Right lobe of liver (tissue), 6 donors: ENCODE measurements at places on chromosomes 12 and 14.

DNA sequence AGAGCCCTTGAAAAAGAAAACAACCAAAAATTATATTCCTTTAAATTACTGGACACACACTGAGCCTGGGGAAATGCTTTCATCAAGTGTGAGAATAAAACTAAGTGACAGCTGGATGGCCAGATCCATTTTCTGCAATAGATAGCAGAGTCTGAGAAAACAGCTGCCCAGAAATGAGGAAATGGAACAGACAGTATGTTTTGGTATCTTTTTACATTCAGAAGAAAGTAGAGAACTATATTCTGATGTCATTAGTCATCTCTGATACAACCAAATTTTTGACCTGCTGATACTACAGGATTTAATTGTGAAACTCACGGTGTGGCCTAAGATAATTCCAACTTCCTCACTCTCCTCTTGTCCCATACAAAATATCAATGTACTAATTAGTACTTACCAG is 78.2 kb downstream of the HMGA2 start:
- no peak for DNase-seq
- no peaks in the 10 kb centered on the region for H3K27me3 ChIP-seq
- no peak overlapping the region for H3K27ac ChIP-seq
- no peaks in the 10 kb centered on the region for H3K36me3 ChIP-seq
- H3K4me1 ChIP-seq = no peaks in the 10 kb centered on the region
- H3K4me3 ChIP-seq = no peak overlapping the region

DNA sequence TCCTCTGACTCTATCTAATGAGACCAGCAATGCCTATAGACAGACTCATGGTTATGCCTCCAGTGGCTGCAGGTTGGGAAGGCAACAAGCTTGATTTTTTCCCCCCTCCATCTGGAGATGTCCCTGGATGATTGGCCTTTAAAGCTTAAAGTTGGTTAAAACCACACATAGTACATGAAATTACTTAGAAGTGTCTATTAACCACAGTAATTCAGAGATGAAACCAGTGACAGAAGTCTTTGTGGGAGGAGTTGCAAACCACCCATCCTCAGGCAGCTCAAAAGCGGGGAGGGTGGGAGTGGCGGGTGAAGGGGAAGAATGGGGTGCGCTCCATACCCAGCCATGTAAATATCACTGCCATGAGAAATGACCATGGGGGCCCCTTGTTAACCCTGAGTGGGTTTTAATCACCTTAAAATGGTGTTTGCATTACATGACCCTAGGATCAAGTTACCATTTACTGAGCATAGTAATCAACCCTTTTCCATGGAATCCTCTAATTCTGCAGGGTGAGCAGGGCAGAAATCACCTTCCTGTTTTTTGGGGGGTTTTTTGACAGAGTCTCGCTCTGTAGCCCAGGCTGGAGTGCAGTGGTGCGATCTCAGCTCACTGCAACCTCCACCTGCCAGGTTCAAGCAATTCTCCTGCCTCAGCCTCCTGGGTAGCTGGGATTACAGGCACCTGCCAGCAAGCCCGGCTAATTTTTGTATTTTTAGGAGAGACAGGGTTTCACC is 133.5 kb downstream of the FOXN3 start:
- H3K27ac ChIP-seq = no peak overlapping the region
- no peak overlapping the region for H3K4me3 ChIP-seq
- DNase-seq = no peak
- no peaks in the 10 kb centered on the region for H3K4me1 ChIP-seq

DNA sequence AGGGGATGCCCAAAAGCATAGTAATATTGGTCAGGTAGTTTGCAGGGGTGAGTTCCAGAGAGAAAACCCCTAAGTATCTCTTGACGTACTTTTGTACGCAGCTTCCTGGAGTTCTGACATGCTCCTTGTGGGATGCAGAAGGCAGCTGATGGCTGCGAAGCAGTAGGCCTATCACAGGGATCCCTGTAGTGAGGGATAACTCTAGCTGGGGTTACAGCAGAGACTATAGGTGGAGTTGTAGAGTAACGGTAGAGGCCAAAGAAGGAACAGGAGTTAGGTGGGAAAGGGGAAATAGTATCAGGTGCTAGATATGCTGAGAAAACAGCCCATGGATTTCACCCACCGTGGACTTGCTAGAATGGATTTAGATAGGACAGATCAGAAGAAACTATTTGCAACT is 37.3 kb downstream of the MGST1 start:
- no peaks in the 10 kb centered on the region for H3K27me3 ChIP-seq
- H3K4me1 ChIP-seq = no peaks in the 10 kb centered on the region
- no peaks in the 10 kb centered on the region for H3K36me3 ChIP-seq
- no peak for DNase-seq

DNA sequence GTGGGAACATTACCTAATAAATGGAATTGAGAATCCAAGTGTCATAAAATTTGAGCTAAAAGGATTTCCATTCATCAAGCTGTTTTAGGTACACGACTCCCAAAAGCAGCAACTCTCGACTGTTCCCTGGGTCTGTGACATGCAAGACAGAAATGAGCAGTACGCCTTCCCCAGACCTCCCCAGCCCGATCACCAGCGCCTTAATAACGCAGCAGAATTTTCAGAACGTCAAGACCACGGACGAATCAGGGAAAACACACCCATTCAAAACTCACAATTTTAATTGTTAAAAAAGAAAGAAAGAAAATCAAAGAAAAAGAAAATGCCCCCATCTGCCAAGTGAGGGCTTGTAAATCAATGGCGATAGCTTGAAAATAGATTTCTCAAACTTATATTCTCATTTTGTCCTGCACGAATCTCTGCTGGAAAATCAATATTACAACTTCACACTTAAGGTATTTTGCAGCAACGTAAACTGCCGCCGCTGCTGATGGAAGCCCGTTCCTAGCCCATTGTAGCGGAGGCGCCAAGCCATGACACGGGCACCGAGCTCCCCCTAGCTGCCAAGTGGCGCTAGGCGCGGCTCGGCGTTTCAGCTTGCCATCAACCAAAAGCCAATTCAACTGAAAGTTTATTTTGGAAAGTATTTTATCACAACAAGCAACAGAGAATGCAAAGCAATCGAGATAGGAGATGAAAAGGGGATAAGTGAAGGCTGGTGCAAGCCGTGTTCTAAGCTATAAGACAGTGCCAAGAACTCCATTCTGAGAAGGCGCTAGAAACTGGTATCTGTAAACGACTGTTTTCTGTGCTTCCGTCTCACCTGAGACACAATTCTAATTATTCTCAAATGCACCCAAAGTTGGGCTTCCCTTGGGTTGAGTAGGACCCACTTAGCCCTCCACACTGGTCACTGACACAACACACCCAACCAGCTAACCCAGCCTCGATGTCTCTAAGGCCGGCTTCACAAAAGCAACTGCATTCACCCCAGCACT is 5.5 kb downstream of the BCL11B start:
- H3K27me3 ChIP-seq = peaks cover 30% of the 10 kb centered on the region
- H3K36me3 ChIP-seq = no peaks in the 10 kb centered on the region
- peaks cover 7% of the 10 kb centered on the region for H3K4me1 ChIP-seq
- H3K27ac ChIP-seq = no peak overlapping the region
- no peak overlapping the region for H3K4me3 ChIP-seq
- peak; percentile 80 for DNase-seq

- no peak for DNase-seq
- H3K27me3 ChIP-seq = no peaks in the 10 kb centered on the region
- no peak overlapping the region for H3K4me3 ChIP-seq
- no peak overlapping the region for H3K27ac ChIP-seq
Observed at GRCh38 chr14:71478542-71478941, 453.7 kb upstream of the RGS6 start.

- no peaks in the 10 kb centered on the region for H3K27me3 ChIP-seq
- DNase-seq = no peak
- no peaks in the 10 kb centered on the region for H3K4me1 ChIP-seq
- H3K4me3 ChIP-seq = no peak overlapping the region
- H3K36me3 ChIP-seq = no peaks in the 10 kb centered on the region
Observed at GRCh38 chr12:28882444-28882843, 266.6 kb upstream of the FAR2 start.

DNA sequence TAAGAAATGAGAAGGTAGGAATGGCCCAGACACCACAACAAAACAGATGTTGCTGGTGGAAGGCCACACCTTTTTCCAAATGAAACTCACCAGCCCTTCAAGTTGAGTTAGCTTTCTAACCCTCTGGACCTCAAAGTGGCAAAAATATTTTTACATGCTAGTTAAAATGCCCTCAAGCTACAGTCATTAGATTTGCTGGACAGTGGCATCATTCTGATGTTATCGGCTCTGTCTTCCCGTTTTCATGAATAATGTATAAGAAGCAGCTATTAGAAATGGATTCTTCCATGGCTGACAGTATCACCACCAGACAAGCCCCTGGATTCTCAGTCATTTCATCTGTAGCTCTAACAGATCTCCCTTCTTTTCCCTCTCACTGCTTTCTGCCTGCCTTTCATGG is 37.1 kb upstream of the PLXNC1 start:
- no peaks in the 10 kb centered on the region for H3K36me3 ChIP-seq
- no peaks in the 10 kb centered on the region for H3K27me3 ChIP-seq
- H3K4me3 ChIP-seq = no peak overlapping the region
- H3K4me1 ChIP-seq = no peaks in the 10 kb centered on the region
- DNase-seq = no peak

- no peaks in the 10 kb centered on the region for H3K27me3 ChIP-seq
- DNase-seq = no peak
- H3K36me3 ChIP-seq = no peaks in the 10 kb centered on the region
- no peak overlapping the region for H3K27ac ChIP-seq
Observed at GRCh38 chr12:11821386-11822080, 172.1 kb downstream of the ETV6 start.

DNA sequence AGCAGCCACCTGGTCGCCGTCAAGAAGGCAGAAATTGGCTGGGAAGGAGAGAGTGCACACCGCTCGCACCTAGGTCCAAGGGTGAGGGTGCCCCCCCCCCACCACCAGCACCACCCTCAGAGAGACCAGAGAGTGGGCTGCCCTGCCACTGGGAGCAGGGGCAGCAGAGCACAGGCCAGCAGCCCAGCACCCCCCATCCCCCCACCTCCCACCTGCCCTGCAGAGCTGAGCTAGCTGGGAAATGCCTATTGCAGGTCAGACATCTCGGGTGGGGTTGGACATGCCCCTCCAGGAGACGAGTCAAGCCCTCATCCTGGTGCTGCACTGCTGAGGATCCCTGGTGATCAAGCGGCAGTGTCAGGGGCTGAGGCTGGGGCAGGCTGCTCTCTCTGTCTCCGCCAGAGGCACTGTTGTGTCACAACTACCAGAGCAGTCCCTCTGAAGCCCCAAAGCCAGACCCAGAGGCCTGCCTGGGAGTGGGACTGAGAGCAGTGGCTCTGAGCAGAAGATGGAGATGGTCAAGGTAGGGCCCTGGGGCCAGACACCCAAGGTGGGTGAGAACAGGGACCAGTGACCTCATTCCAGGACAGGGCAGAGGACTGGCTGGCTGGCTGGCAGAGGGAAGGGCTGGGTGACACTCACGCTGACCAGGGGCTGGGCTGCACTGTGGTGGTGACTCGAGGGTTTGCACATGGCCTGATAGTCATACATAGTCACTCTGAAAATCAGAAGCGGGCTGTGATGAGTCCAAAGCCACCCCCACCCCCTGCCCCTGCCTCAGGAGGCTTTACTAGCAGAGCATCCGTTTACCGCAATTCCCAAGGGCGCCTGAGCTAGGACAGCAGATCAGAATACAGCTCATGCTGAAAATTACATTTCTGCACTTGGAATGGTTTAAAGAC is 19.7 kb upstream of the LRTM2 start:
- H3K27me3 ChIP-seq = no peaks in the 10 kb centered on the region
- no peak overlapping the region for H3K4me3 ChIP-seq
- H3K4me1 ChIP-seq = peaks cover 5% of the 10 kb centered on the region
- no peaks in the 10 kb centered on the region for H3K36me3 ChIP-seq

DNA sequence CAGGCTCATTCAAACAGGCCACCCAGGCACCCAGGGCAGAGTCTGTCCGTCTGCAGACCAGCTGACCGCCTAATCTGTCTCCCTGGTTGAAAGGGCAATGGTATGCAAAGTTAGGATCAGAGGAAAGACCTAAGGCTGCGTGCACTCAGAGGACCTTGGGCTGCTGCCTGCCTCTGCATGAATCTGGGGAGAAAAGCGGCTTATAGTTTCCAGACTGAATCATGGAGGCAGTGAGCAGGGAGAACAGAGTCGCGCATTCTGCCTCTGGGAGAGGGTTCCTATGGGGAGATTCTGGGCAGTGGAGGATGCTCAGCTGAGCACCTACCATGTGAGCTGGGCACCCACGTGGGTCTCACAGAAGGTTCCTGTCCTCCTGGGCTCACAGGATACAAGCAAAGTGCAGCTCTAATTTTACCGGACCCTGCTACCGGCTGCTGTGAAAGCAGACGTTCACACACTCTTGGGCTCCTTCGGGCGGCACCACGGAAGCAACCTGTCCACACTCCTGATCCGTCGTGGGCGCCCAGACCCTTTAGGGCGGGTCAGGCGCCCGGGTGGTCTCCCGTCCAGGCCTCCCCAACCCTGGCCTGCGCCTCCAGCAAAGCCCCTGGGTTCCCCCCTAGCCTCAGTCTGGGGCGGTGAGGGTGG is 772 bp downstream of the SCARB1 start:
- no peaks in the 10 kb centered on the region for H3K36me3 ChIP-seq
- H3K4me3 ChIP-seq = peak overlapping the region; percentile 93
- H3K27ac ChIP-seq = peak overlapping the region; percentile 81
- peak; percentile 71 for DNase-seq
- no peaks in the 10 kb centered on the region for H3K4me1 ChIP-seq

GRCh38 chr14:67187826-67188225 is 1.4 kb upstream of the GARIN2 start:
- DNase-seq = no peak
- H3K4me3 ChIP-seq = no peak overlapping the region
- H3K4me1 ChIP-seq = no peaks in the 10 kb centered on the region
- no peaks in the 10 kb centered on the region for H3K36me3 ChIP-seq
- H3K27me3 ChIP-seq = no peaks in the 10 kb centered on the region

- peak overlapping the region; percentile 72 for H3K27ac ChIP-seq
- H3K4me3 ChIP-seq = no peak overlapping the region
- H3K27me3 ChIP-seq = no peaks in the 10 kb centered on the region
- peaks cover 8% of the 10 kb centered on the region for H3K36me3 ChIP-seq
Observed at GRCh38 chr12:51970904-51971646, 19.6 kb downstream of the ACVR1B start.

DNA sequence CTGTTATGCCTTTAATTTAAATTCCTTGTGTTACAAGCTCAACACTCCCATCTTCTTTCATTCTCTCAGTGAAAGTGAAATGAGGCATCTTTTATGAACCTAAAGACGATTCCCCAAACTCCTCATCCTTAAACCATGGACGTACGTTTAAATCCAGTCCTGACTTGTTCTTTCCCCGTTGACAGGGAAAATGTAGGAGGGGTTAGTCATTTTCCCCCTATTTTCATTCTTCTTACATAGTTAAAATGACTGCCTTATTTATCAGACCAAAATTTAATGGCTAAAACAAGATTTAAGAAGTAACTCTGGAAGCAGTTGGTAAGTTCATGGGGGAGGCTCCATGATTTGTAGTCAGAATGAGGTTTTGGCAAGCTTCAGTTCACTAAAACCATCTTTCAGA is 134.9 kb downstream of the KCNA5 start:
- H3K36me3 ChIP-seq = no peaks in the 10 kb centered on the region
- no peak overlapping the region for H3K27ac ChIP-seq
- H3K4me3 ChIP-seq = no peak overlapping the region
- peaks cover 6% of the 10 kb centered on the region for H3K4me1 ChIP-seq

DNA sequence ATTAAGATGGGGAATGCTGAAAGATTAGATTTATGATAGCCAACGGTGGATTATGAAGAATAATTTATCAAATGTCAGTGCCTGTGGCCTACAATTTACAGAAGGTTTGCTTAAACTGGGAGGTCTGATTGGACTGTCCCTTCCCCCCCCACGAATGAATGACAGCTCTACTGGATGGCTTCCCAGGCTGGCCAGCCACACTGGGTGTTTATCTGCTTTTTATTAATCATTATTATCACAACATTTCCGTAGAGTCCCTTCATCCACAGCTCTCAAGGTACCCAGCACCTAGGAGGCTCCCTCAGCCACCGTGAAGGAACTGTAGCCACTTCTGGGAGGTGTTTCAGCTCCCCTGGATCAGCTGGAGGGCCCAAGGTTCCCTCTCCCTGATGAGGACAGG is 78.9 kb downstream of the ADCK1 start:
- no peaks in the 10 kb centered on the region for H3K4me1 ChIP-seq
- H3K4me3 ChIP-seq = no peak overlapping the region
- H3K36me3 ChIP-seq = no peaks in the 10 kb centered on the region
- H3K27ac ChIP-seq = no peak overlapping the region
